ENCODE measurements at places on chromosomes 12 and 14.
A peak's percentile ranks its signal among the peaks of the same experiment; 100 is the strongest.

DNA sequence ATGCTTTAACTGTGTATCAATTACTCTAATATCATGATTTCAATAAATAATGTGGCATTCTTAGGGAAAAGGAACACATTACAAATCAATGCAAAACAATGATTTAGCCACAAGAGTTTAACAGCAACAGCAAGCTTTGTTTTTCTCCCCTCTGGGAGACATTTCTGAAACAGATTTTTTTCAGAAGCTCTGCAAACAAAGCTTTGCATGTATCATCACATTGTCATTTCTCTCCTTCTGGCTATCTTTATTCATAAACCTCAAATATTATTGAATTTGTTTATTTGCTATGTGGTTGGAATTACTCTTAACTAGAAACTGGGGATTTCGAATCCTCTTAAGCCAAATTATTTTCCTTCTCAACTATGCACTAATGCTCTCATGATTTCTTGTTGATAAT, 278.4 kb upstream of the ATXN7L3B start:
- DNase-seq = no peak

DNA sequence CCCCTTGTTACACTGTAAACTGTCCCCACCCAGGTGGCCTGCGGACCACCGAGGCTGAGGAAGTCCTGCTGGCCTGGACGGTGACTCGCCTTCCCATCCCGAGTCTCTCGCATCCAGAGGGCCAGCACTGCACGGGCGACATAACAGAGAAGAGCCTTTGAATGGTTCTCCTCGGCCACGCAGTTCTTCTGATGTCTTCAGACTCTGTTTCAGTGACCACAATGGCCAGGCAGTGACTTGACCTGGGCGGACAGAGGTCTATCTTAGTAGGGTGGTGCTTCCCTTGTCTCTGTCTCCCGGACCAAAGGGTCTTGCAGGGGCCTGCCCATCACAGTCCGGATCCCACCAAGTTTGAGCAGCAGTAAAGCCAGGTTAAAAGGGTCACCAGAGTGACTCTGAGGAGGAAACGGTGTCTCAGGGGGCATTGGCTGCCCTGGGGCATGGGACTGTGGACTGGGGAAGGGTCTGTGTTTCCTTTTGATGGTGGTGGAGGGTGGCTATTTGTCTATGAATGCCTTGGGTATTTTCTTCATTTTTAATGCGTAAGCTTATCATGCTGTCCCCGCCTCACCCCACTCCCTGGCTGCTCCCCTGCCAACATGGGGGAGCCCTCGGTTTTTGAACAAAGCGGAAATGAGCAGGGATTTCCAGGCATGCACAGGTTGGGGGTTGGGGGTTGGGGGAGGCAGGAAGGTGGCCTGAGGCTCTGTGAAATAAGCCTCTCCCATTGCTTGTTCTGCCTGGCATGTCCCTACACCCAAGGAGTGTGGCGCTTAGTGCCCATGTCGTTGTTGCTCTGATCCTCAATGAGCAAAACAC, 10.3 kb downstream of the KRT85 start:
- no peak for DNase-seq

DNA sequence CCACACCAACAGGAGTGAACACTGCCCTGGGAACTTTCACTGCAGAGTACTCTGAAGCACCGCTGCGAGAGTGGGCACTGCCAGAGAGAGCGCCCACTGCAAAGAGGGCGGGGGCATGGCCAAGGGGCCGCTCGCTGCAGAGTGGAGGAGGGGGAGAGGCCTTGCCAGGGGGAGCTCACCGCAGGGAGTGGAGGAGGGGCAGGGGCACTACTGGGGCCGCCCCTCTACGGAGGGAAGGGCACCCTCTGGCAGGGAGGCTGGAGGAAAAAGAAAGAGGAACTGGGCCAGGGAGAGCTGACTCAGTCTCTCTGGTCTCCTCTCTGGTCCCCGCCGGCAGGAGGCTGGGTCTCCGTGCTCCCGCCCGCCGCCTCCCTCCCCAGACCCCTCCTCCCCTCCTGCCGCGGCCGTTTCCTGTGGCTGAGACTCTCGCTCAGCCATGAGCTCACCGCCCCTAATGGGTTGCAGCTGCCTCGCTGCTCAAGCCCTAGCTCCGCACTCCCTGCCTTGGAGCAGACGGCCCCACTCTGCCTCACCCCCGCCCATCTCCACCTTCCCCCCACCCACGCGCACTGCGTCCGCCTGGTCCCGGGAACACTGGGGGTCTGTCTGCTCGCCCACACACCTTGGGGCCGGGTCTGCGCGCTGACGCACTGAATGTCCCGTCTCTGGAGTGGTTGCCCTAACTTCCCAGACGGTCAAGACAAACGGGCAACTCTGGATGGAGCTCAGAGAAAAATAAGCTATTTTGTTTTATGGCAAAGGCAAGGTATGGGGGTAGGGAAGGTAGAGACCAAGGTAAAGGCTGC, 1.3 kb downstream of the ARHGEF40 start:
- peak; percentile 94 for DNase-seq

DNA sequence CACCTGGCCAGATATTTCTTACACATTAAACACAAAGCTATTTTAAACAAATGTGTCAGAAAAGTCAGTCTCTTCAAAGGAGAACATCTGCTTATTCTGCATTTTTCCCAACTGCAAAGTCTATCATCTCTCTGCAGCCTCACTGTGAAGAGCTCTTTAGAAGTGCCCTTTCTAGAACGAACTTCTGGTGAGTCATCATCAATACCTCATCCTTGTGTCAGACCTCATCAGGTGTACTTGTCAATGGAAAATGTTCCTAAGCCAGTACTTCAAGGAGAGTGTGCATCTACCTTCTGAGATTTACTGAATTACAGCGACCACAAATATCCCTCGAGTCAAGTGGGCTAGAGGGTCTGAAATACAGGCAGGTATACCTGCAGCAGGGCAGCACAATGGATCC, 457.3 kb downstream of the LRIG3 start:
- DNase-seq = no peak

- DNase-seq = no peak
These were observed 12.1 kb downstream of the VASH1 start for GRCh38 chr14:76773188-76773885.

GRCh38 chr12:43425361-43425760, 126.6 kb downstream of the ADAMTS20 start:
- DNase-seq = no peak

GRCh38 chr12:28776913-28777422, 372.1 kb upstream of the FAR2 start:
- DNase-seq = no peak

DNA sequence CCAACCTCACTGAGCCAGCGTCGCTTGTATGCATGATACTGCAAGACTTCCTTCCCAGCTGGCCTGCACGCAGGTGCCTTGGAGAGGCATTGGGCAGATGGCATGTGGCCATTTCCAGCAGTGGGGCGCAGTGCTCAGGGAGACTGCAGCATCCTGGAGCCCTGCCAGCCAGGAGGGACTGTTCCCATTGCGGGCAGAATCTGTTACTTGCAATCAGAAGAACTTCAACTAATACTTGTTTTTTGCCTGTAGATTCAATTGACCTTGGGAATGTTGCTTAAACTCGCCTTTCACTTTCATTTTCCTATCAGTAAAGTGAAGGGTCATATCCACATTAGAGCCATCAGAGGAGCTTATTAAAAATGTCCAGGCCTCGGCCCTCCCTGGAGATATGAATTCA, 29.8 kb downstream of the ANKRD9 start:
- no peak for DNase-seq

DNA sequence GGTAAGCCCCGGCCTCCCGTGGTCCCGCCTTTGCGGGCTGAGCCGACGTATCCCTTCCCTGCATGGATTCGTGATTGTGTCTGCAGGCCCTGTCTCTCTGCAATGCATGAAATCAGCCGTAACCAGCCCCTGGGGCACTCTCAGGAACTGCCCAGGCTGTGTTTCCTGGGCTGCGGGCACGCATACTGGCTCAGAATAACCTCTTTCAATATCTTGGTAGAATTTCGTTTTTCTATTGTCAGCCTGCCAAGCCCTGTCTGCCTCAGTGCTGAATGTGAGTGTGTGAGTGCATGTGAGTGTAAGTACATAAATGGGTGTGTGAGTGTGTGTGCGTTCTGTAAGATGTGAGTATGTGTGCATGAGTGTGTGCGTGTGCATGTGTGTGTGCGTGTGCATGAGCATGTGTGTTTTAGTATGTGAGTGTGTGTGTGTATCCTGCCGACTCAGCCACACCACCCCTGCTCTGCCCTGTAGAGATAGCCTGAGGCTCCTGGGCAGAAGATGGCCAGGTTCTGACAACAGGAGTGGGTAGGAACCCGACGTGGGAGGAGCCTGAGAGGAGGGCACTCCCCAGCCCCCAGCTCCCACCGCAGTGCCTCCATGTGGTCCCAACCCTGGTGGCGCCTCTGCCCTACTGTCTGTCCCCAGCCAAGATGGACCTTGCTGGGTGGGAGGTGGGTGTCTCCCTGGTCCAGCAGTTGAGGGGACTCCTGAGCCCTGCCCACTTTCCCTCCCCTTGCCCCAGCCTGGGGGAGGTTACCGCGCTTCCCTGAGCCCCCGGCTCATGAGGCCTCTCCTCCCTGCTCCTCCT, 268.8 kb downstream of the ADGRD1 start:
- no peak for DNase-seq

DNA sequence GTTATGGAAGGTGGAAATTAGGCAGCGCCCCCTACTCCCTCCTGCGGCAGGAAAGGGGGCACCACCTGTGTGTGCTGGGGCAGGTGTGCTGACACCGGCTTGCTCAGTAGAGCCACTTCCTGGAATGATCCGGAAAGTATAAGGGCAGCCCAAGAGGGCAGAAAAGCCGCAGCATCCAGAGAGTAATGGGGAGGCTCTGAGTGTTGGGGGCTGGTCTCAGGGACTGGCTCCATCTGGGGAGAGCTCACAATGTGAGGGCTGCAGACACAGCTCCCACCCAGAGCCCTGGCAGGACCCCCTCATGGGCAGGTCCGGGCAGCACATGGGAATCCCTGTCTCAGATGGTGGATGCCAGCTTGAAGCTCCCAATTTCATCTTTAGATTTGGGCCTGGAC, 187.6 kb upstream of the C14orf180 start:
- no peak for DNase-seq

DNA sequence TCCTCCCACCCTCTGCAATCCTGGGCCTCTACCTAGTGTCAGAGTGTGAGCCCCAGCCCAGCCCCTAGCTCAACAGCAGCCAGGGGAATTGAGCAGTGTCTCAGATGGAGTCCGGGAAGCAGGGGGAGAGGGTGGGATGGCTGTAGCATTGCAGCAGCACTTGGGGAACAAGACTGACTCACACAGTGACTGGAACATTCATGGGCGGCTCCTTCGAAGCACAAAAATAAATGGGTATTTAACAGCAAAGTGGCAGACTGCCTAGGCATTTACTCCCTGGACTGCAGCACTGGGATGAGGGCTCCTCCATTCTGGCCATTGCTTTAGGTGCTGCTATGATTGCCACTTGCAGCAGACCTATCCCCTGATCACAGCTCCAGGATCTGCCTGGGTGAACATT, 46.0 kb upstream of the STK38L start:
- DNase-seq = no peak

DNA sequence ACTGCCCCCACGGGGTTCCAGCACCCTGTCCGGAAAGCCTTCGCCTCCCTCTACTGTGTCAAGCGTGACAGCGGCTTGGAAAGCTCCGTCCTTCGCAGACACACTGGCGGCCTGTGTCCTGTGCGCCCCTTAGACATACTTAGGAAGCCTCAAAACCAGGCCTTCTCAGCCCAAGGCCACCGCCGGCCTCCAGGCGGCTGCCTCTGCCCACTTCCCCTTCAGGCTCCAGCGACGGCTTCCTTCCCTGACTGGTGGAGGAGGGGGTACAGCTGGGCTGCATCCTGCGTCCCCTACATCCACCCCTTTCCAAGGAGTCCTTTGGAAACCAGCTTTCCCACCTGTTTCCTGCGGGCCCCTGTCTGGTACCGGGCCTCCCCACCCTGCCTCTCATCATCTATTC, 2.5 kb upstream of the CACNA2D4 start:
- DNase-seq = no peak

GRCh38 chr12:25903603-25904245, 54.8 kb upstream of the RASSF8 start:
- no peak for DNase-seq

GRCh38 chr12:120496413-120497340, 764 bp downstream of the DYNLL1 start:
- peak; percentile 65 for DNase-seq

- no peak for DNase-seq
These were observed 32.5 kb downstream of the STX2 start for GRCh38 chr12:130806574-130806973.

- DNase-seq = no peak
These were observed 27.2 kb downstream of the SLC15A4 start for GRCh38 chr12:128796439-128797118.

DNA sequence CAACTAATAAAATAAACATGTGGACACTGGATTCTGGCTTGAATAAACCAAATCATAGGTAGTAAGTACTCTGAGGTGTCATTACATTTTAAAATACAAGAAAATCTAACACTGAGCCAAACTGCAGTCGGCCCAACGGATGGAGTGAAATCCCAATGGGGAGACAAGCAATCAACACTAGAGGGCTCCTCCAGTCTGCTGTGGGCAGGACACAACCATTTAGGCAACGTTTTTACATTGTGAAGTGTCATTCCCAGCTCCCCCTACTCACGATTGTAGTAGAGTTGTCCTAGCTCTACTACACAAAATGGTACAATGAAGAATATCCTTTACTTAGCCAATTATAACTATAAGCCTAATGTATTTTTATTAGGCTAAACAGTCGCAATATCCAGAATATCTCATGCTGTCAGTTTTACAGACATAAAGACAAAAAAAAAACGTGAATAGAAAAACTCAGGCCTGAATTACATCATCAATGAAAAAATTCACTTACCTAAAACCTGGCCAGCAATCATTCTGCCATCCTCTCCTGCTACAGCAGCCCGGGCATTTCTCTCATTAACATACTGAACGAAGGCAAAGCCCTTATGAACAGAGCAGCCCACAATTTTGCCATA, 35.7 kb downstream of the HNRNPC start:
- DNase-seq = no peak

DNA sequence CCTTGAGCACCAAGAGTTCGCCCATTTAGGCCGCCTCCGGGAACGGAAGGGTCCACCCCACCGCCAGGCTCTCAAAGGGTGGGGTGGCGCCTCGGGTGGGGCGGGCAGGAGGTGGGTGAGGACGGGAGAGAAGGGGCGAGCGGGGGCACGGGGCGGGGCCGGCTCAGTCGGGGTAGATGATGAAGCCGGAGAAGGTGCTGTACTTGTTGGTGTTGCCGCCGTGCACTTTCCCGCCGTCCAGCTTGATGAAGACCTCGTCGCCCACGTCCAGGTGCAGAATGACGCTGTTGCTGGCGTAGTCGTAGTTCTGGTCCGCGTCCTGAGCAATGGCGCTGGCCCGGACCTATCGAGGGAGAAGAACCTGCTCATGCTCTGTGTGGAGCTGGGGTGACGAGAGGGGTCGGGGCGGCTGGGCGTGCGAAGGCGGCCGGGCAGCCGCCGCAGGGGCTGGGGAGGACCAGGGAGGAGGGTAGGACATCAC, 4.1 kb downstream of the C1QL4 start:
- DNase-seq = no peak
